SW 1271 (cell line): ENCODE measurements at places on chromosomes 2 and 18.
A peak's percentile ranks its signal among the peaks of the same experiment; 100 is the strongest.

DNA sequence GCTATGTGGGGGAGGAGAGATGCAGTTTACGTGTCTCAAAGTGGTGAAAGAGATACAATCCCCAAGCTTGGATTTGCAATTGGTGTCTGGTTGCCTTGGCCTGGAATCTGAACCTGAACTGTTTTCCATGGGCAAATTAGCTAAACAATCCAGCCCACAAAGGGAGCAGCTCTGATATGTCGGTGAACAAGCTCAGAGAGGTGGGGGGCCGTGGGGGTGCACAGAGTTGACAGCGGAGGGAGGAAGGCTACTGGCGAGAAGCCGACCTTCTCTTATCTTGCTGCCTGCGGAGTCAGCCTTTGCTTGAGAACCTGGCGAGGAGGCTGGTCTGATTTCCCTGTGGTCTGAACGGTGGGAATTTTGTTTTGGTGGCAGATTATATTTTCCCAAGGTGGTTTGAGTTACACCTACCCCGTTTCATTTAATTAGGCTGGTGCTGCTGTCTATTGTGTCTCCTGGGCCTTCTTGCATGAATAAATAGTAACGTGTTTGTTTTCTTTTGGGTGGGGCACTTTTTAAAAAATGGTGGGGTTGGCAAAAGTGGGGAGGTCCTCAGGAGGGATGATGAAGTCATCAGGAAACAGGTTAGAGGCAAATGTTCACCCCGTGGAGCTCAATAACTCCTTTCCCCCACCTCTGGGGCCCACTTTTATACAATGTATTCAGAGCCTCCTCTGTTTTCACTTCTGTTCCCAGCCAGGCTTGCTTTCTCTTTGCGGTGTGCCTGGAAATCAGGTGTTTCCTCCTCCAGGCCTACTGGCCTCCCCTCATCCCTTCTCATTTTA, 80.9 kb upstream of the IGFBP5 start:
- no peak for DNase-seq

DNA sequence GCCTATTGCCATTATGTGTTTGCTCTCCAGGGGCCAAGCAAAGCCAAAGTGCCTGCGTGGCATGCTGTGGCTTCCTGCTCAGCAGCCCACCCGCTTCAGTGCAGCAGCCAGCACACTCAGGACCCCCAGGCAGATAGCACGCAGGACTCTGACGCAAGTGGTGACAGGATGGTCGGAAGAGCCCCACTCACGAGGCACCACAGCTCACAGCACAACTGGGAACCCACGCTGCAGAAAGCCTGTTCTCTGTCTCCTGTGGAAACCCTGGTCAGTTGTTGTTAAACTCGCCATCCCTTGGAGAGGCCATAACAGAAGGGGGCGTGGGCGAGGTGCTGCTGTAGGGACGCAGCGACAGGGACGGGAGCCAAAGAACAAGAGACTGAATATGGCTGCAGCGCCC, 76.4 kb downstream of the HDAC4 start:
- no peak for DNase-seq

- DNase-seq = no peak
These were observed 94.1 kb downstream of the SH3YL1 start for GRCh38 chr2:169741-170140.

DNA sequence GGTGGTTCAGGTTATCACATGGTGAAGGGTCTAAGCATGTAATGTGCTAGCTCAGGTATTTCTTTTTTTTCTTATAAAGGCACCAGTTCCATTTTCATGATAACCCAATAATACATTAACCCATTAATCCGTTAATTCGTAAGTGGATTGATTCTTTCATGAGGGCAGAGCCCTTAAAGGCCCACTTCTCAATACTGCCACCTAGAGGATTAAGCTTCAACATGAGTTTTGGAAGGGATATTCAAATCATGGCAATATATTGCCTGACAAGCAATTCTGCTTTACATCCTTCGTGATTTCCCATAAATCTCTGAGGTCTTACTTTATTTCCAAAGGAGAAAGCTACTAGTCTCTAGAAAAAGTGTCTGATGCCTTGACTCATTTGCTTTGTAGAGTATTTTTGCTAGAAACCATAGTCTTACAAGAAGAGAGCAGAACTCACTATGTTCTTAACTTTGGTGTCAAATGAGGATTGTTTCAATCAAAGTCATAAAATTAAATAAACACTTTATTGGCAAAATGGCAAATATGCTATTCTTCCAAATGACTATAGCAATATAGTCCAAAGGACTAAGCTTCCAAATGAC, 271.3 kb downstream of the KCNS3 start:
- DNase-seq = peak; percentile 47

- no peak for DNase-seq
These were observed 502.2 kb upstream of the NRXN1 start for GRCh38 chr2:51534166-51534565.

DNA sequence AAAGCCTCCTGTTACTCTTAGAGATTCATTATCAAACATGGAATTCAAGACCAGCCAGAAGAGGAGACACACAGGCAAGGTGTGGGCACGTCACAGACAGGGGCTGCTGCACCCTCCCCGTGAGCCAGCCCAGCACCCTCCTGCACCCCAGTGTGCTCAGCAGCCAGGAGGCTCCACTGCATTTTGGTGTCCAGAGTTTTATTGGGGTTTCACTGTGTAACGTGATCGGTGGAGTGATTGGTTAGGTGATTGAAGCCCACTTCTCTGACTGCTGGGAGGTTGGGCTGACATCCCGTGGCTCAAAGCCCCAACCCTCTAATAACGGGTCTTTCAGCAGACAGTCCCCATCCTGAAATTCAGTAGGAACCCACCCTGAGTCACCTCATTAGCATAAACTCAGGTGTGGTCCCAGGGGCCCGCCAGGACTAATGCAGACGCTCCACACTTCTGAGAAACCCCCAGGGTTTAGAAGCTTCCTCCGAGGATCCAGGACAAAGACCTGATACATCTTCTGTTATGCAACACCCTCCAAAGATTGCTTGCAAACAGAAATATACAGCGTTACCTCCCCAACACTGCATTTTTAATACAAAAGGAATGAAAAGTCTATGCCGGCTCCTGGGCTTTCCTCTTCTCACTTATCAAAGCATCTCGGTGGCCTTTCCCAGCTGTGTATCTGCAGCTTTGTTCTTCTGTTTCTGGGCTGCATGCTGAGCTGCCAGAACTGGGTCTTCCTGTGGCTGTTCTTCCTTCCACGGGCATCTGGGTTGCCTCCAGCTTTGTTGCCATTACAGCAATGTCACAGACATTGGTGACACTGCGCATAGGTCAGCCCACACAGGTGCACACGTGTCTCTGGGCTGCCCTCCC, 43.7 kb upstream of the SNED1 start:
- DNase-seq = no peak

DNA sequence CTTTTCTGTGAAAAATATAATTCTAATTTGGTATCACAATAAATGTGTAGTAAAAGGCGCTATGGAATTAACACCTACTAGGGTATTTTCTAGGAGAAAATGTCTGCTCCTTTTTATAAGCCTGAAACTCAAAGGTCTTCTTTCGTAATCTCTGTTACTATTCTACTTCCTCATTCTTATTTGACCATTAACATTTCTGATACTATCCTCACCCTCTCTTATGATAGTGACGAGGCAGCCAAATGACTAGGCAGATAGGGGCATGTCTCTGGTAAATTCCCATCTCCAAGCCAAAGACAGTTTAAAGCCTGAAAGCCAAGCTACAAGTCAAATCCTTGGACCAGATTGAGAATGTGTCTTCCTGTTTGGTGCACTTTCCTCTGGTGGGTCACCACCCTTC, 251.7 kb downstream of the LRRTM4 start:
- no peak for DNase-seq

DNA sequence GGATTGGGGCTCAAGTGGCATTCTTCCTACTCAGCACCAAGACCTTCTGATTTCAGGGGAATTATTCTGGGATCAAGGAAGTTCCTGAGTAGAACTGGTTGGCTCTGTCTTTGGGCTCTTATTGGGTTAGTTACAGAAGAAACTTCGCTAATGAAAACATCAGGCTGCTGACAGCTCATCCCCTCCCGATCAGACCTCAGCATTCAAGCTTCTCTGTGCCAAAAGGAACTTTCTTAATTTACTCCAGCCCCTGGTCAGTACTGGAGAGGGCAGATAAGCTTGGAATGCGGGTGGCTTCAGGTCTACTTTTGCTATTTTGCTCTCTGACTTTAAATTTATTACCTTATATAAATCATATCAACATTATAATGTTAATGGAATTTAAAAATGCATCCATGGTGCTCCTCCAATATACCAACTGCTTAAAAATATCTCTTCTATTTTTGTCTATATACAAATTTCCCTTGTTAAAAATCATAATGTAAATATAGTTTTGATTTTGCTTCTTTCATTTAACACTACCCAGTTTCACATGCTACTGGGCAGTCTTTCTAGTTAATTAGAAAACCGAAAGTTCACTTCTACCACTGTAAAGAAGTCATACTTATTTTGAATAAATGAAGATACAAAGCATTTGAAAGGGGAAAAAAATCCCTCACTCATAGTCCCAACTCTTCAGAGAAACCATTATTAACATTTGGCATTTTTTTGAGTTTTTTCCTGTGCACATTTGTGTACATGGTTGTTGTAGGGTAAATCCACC, 34.4 kb downstream of the PCARE start:
- DNase-seq = no peak

DNA sequence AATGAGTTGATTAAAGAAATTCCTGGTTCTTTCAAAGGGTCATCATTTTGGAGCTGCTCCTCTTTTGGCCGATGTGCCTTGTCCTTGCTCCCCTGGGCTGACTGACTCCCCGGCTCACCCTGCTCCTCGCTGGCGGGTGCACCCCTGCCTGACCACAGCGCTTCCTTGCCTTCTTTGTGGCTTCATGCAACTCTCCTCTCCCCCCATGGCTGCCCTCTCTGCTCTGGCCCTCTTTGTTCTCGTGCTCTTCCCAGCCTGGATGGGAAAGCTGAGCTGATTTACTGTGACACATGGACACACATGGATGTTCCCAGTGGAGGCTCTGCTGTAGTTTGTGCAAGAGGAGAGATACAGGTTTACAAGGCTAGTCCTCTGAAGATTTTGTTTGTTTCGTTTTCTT, 234.6 kb downstream of the HAUS1 start:
- no peak for DNase-seq
